ENCODE measurements at places on chromosomes 6 and 20. TPM values are rescaled to one million over a fixed set of nuclear protein-coding genes. Genes with fewer than 3 reads are reported as not detected.

DNA sequence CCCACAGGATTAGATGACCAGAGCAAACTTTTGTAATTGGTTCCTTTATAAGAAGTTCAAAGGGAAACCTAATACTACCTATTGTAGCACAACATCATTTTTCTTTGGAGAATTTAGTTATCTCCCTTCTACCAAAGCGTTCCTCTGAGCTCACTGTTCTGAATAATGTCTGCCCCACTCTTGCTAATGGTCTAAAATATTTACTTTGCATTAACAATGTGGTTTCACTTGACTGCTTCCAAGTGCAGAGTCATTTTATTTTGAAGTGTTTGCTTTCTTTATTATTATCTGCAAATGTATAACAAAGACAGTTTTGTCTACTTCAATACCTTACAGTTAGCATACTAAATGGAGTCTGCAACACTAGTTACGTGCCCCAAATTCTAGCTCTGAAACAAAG is 15.0 kb downstream of the TRAPPC3L start:
- H3K4me3 ChIP-seq, result no peak overlapping the region
- no peak overlapping the region for H3K27ac ChIP-seq
- no peak for DNase-seq
- H3K27me3 ChIP-seq, result no peaks in the 10 kb centered on the region

DNA sequence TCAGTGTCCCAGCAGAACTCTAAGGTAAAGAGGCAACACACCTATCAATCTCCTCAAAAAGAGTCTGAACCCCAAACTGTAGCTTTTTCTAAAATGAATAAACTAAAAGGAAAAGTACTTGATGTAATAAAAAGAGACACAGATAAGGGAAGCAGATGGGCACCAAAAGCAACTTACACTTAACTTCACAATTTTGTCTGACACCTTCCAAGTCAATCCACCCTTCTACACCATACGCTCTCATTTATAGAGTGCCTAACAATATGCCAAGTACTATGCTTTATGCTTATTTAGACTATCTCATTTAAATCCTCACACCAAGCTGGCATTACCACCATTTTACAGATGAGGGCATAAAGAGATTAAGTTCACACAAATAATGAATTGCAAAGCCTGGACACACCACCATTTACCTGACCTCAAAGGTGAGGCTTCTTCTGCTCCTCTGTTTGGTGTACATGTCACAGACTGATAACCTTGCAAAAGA is 90.6 kb upstream of the DST start:
- no peaks in the 10 kb centered on the region for H3K36me3 ChIP-seq
- no peak overlapping the region for H3K4me3 ChIP-seq
- no peaks in the 10 kb centered on the region for H3K4me1 ChIP-seq
- no peak overlapping the region for H3K27ac ChIP-seq
- DNase-seq, result no peak

GRCh38 chr6:14172562-14172961 is 55.0 kb downstream of the CD83 start:
- H3K4me3 ChIP-seq, result no peak overlapping the region
- peaks cover 13% of the 10 kb centered on the region for H3K36me3 ChIP-seq
- no peak for DNase-seq
- no peaks in the 10 kb centered on the region for H3K4me1 ChIP-seq
- H3K27ac ChIP-seq, result no peak overlapping the region

DNA sequence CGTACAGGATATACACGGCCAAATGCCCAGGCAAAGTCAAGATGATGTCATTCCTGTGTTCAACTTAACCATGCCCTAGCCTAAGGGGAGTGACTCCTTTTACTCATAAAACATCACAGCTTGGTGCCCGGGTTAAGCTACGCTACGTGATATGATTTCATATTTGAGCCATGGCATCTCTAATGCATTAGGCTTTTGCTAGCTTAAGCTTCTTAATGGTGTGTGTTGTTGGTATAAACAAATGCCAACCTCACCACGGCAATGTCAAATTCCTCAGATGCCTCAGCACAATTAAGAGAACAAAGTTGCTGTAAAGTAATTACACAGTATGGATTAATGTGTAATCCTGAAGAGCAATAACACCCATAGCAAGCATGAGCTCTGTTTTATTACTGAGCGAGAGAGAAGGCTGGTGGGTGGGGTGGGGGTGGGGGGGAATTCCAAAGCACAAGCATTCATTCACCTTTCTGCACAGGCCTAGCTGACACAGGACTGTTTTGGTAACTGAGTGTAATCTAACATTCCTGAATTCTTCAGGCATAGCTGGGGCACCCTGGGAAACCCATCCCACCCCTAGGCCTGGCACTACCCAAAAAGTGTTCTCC is 44.7 kb upstream of the CNKSR3 start:
- no peak overlapping the region for H3K27ac ChIP-seq
- H3K4me1 ChIP-seq, result no peaks in the 10 kb centered on the region
- no peaks in the 10 kb centered on the region for H3K36me3 ChIP-seq

- no peaks in the 10 kb centered on the region for H3K27me3 ChIP-seq
- H3K27ac ChIP-seq, result no peak overlapping the region
- DNase-seq, result peak; percentile 73
- H3K4me3 ChIP-seq, result no peak overlapping the region
Measured at GRCh38 chr6:170403451-170403850, 96.9 kb downstream of the FAM120B start.

DNA sequence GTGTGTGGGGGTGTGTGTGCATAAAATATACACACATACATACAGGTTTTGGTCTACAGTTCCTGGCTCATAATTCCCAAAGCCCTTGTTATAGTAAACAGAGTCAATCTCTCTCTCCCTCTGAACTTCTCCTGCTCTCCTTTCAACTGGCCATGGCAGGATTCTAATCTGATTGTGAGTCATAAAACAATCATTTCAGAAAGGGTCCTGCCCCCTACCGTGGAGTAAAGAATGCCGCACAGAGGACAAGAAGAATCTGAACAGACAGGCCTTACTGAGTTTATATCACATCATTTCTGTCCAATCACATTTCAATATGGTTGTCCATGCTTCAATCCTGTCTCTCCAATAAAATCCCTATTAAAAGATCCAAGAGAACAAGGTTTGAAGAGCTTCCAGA is 416.9 kb downstream of the FRK start:
- H3K4me1 ChIP-seq, result no peaks in the 10 kb centered on the region
- no peaks in the 10 kb centered on the region for H3K27me3 ChIP-seq
- no peaks in the 10 kb centered on the region for H3K36me3 ChIP-seq
- H3K4me3 ChIP-seq, result no peak overlapping the region
- DNase-seq, result no peak

- H3K4me1 ChIP-seq, result peaks cover 3% of the 10 kb centered on the region
- H3K27me3 ChIP-seq, result no peaks in the 10 kb centered on the region
- peak; percentile 57 for DNase-seq
- no peaks in the 10 kb centered on the region for H3K36me3 ChIP-seq
- no peak overlapping the region for H3K27ac ChIP-seq
Measured at GRCh38 chr6:56764081-56764566, 121.4 kb upstream of the DST start.

GRCh38 chr6:54681987-54682386 is 164.6 kb upstream of the FAM83B start:
- no peak overlapping the region for H3K27ac ChIP-seq
- H3K4me3 ChIP-seq, result no peak overlapping the region
- no peaks in the 10 kb centered on the region for H3K27me3 ChIP-seq
- H3K4me1 ChIP-seq, result no peaks in the 10 kb centered on the region
- no peaks in the 10 kb centered on the region for H3K36me3 ChIP-seq

Gene DXO
- total RNA-seq, result 22.9 TPM

Gene MCCD1
- total RNA-seq, result not detected

Gene MUC22
- total RNA-seq, result not detected

Gene PSORS1C2
- total RNA-seq, result 0.31 TPM

Gene CALHM5
- 0.02 TPM for total RNA-seq

Data from H9 (cell line).